ENCODE measurements at places on chromosomes 11 and 22. TPM values are rescaled to one million over a fixed set of nuclear protein-coding genes. Genes with fewer than 3 reads are reported as not detected.

- ATAC-seq, result no peak
Measured at GRCh38 chr22:21587803-21588611, 20.5 kb downstream of the UBE2L3 start.

OR6T1 gene
- not detected for total RNA-seq

DNA sequence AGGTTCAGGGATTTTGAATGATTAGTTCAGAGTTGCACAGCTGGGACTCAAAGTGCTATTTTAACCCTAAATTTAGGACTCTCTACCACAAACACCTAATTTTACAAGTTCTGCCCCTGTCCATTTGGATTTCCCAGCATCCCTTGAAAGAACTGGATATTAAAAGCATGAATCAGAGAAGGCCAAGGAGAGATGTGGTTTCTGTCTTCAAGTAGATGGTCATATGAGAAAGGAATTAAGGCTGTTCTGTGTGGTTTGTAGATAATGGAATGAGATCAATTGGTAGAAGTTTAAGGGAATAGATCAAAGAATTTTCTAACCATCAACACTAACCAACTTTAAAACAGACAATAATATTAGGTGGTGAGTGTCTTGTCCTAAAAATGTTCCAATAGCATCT lies 106.4 kb upstream of the TENM4 start:
- no peak for ATAC-seq

B4GAT1 gene
- total RNA-seq, result 3.5 TPM

- ATAC-seq, result no peak
Measured at GRCh38 chr11:70551351-70552166, 153.2 kb downstream of the CTTN start.

GRCh38 chr11:70546191-70546940 lies 148.0 kb downstream of the CTTN start:
- ATAC-seq, result no peak

OR52N4 gene
- total RNA-seq, result not detected

OR4D11 gene
- not detected for total RNA-seq

MAJIN gene
- total RNA-seq, result not detected

PC gene
- 50.5 TPM for total RNA-seq

DNA sequence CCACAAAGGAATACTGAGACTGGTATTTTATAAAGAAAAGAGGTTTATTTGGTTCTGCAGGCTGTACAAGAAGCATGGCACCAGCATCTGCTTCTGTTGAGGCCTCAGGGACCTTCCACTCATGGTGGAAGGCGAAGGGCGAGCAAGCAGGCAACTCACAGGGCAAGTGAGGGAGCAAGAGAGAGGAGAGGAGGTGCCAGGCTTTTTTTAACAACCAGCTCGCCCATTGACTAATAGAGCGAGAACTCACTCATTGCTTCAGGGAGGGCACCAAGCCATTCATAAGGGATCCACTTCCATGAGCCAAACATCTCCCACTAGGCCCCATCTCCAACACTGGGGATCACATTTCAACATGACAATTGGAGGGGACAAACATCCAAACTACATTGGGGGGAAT lies 1.2 kb downstream of the PTS start:
- no peak for ATAC-seq

DNA sequence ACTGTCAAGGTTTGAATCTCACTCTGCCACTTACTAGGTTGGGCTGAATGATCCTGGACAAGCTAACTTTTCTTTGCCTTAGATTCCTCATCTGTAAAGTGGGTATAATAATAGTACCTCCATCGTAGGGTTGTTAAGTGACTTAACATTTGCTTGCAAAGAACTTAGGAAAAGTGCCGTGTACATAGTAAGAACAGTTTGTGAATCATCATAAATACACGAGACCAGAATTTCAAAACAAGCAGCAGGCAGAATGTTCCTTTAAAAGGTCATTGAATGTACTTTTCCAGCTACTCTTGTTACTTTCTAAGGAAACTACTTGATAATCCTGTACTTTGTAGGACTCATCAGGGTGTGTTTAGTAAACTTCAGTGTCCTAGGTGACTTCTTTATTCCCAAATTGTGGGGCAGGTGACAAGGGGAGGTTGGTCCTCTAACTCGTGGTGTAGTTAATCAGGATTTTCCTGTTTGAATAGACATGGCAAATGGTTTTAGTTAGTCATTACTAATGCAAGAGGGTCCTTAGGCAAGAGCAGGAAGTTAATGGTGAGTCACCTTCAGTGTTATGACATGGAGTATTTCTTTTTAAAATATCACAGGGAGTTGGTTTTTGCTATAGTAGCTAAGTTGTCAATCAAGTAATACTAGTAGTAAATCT lies 67.9 kb downstream of the YAP1 start:
- ATAC-seq, result peak; percentile 98

GRCh38 chr11:106827687-106828086 lies 190.6 kb downstream of the GUCY1A2 start:
- ATAC-seq, result no peak

DNA sequence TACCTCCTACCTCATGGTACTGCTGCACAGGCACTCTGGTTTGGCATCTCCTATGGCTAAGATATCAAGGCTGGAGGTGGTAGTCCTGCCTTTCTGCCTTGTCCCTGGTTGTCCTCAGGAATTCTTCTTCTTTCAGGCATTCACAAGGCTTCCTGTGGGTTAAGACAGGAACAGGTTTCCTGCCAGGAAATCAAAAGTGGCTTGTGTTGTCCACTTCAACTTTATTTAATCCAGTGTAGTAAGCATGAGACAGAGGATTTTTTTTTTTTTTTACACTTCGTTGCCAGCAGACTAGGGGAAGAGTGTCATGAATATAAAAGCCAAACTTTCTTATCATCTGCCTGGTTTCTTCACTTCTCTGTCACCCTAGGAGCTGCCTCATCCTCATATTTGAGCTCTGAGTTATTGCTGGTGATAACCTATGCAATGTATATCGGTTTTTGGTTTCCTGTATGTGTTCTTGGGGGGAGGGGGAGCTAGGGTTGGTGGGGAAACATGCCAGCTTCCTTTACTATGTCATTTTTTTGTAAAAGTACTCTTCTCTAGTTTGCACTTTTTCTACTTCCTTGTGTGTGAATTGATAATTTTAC lies 50.2 kb downstream of the XKR3 start:
- ATAC-seq, result no peak

DNA sequence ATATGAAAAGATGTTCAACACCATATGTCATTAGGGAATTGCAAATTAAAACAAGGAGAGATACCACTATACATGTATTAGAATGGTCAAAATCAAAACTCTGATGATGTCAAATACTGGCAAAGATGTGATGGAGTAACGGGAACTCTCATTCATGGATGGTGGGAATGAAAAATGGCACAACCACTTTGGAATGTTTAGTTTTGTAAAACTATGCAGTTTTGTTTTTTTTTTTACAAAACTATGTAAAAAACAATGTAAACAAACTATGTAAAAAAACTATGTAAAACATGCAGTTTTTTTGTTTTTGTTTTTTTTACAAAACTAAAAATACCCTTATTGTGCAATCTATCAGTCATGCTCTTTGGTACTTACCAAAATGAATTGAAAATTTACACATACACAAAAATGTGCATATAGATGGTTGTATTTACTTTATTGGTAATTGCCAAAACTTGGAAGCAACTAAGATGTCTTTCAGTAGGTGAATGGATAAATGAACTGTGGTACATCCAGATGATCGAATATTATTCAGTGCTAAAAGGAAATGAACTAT lies 5.0 kb upstream of the USP47 start:
- ATAC-seq, result no peak

GRCh38 chr22:26471522-26471921 lies 12.1 kb downstream of the HPS4 start:
- peak; percentile 97 for ATAC-seq

MS4A14 gene
- total RNA-seq, result 0.08 TPM

GRCh38 chr11:134519788-134520187 lies 107.7 kb upstream of the B3GAT1 start:
- no peak for ATAC-seq

RAB30 gene
- total RNA-seq, result 6.5 TPM

- ATAC-seq, result no peak
Measured at GRCh38 chr22:20126284-20127029, 5.1 kb upstream of the ZDHHC8 start.

DNA sequence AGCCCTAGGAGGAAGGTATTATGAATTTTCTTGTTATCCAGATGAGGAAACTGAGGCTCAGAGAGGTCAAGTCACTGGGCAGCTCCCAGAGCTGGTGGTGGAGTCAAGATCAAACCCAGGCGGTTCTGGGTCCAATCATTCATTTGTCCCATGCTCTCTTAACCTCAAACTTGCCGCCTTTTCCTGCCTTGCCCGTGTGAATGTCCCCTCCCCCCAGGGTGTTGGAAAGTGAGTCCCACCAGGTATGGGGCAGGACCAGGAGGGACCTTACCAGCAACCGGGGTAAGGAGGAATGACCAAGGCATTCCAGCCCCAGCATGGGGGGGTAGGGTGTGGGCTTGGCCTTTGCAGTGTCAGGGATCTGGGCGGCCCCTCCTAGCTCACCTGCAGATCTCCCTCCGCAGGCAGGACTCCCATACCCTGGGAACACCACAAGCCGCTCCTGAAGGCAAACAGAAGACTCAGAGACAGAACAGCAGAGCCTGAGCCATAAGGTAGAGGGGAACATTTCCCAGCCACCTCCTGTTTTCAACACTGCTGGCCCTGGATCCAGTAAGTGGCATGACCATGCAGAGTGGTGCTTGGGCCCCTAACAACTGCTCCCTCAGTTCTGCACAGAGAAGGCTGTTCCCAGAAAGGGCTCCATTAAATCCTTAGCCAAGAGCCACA lies 41.2 kb upstream of the SYT7 start:
- no peak for ATAC-seq

DNA sequence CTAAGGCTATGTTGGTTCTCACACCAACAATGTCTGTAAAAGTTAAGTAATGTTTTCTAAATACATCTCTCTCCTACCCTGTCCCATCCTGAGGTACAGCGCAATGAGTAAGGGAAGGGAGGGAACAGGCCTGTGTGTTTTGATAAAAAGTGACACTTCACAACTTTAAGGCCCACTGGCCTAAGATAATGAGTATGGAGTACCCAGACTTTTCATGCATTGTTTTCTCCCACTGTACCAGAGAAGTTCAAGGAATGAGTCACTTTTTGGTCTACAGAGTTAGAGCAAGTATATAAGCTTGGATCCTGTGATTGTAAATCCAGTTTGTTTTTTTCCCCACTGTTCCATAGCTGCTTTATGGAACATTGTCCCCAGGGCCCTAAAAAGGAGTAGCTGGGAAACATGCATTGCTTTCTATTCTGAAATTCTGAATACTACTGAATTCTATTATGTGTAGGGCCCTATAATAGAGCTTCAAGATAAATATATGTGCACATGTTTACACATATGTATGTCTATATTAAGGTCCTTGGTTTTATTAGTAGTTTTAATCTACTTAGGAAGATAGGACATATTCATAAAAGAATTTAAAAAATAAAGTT lies 29.8 kb downstream of the KCNE3 start:
- ATAC-seq, result peak; percentile 47

GRCh38 chr11:131690362-131690761 lies 319.9 kb downstream of the NTM start:
- no peak for ATAC-seq

- ATAC-seq, result no peak
Measured at GRCh38 chr22:49617264-49617663, 210.4 kb downstream of the BRD1 start.

DNA sequence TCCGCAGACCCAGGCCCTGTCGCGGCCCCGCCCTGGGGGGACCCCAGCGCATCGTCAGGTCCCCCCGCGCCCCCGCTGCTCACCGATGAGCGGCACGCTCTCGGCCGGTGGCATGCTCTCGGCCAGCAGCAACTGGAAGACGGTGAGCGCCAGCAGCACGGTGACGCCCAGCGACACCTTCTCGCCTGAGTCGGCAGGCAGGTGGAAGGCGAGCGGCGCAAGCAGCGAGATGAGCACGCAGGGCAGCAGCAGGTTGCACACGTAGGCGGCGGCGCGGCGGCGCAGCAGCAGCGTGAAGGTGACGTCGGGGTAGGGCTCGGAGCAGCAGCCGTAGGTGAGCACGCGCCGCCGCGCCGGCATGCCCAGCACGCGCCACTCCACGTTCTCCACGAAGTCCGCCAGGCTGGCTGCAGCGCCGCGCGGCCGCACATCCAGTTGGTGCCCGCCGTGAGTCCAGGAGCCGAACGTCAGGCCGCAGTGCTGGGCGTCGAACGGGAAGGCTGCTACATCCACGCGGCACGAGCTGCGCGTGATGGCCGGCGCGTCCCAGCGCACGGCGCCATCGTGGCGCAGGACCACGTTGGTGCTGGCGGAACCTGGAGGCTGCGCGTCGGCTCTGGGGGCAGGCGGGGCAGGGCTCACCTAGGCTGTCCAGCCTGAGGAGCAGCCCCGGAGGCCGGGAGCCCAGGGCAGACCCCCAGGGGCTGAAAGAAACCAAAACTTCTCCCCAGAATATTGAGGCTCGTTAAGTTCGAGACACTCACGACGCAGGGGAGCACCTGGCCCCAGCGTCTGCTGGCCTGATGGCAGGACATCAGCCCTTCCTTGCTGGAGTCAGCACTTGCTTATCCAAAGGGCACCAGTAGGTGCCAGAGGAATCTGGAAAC lies 3.8 kb downstream of the CHRNA10 start:
- ATAC-seq, result no peak

SHISAL1 gene
- total RNA-seq, result 0.08 TPM

- no peak for ATAC-seq
Measured at GRCh38 chr22:33883961-33884808, 36.1 kb downstream of the LARGE1 start.

GRCh38 chr11:636511-637332 lies at the start of gene DRD4:
Gene DRD4 (plus strand): TSS chr11:637269. CDS start chr11:637305, 36 bp downstream.
- peak; percentile 31 for ATAC-seq

VPS51 gene
- 76.4 TPM for total RNA-seq

RASL10A gene
- 0.88 TPM for total RNA-seq

ACR gene
- 0.40 TPM for total RNA-seq

GRCh38 chr11:121575963-121576290 lies 123.2 kb upstream of the SORL1-AS1 start:
- ATAC-seq, result no peak

DNA sequence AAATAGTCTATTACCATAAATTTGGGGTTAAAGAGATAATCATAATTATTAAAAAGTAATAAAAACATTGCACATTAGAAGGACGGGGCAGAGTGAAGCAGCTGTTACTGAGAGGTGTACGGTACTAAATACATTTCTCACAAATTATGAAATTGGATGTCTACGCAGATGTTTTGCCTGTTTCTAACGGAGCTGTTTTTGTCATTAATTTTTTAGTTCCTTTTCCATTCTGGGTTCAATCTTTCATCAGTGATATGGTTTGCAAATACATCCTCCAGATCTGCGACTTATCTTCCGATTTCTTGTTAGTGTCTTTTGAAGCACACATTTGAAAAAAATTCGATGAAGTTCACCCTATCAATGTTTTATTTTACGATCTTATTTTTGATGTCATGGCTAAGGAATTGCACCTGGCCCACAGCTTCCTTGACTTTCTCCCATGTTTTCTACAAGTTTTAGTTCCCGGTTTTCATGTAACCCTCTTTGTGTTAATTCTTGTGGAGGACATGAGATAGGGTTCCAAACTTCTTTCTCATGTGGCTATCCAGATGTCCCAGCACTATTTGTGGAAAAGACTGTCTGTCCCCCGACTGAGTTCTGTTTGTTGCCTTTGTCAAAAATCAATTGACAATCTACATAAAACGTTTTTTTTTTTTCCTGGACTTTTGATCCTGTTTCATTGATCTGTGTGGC lies 21.3 kb upstream of the KRTAP5-6 start:
- ATAC-seq, result no peak
